D341Med (cell line): ENCODE measurements at places on chromosomes 13 and 19.

DNA sequence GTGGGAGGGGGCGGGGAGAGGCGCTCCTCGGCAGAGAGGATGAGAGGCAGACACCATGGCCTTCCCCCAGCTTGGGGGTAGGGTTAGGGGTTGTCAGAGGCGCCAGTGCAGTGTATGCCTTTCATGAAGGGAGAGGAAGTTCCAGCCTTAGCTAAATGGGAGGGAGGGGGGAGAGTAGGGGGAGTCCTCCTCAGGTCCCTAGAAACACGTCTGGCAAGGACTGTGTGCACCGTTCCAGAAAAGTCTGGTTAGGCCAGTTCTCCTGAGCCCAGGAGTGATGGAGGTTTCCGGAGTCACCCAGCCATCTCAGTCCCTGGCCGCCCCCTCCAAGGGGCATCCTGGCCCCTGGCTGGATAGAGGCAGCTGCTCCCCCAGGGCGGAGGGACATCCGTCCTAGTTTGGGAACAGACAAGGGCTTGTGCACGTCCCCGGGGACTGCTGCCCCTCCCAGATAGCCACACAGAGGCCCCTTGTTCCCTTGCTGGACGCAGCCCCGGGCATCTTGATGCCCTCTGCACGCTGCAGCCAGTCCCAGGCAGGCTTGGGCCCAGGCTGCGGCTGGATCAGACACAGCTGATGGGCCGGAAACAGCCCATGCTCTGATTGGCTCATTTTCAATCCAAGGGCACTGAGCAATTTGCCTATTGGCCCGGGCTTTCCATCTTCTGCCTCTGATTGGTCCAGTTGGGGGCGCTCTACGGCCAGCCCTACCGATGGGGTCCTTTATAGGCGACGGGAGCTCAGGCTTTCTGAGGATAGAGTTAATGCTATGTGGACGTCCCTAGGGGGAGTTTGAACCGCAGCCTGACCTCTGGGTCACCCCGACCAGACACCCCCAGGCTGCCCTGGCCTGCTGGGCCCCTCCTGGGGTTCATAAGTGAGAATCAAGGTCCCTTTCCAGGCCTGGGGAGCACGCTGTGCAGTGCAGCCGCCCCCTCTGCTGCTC is 3.8 kb downstream of the S1PR2 start:
- no peak for DNase-seq

DNA sequence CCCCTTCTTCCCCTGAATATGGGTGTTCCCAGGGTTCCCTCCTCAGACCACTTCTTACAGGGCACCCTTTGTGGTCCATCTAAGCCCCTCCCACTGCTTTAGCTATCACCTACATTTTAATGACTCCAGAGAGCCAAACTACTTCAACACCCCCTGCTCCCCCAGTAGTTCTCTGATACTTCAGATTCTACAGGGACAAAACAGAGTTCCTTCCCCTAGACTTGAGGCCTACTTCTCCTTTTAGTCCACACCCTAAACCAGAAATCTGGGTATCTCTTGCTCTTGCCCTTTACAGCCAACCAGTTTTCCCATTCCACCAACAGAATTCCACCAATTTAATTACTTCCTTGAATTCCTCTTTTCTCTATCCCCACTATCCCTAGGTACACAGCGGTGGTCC is 107.2 kb downstream of the KCNRG start:
- DNase-seq, result no peak

DNA sequence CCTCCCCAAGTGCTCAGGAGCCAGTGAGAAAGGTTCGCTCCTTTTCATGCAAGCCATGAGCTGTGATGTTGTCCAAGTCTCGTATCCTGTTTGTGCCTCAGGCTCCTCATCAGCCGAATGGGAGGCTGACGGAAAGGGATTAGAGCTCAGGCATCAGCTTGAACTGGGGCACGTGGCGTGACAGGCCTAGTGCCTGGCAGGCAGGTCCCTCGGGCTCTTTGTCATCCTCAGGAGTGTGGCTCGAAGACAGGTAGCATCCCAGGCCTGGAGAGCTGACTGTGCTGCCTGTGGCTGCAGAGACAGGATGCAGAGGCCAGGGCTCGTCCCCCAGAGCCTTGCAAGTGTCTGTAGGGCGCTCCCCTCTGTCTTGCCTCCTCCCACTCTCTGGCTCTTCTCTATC is 38.5 kb downstream of the DNM2 start:
- DNase-seq, result peak; percentile 66

DNA sequence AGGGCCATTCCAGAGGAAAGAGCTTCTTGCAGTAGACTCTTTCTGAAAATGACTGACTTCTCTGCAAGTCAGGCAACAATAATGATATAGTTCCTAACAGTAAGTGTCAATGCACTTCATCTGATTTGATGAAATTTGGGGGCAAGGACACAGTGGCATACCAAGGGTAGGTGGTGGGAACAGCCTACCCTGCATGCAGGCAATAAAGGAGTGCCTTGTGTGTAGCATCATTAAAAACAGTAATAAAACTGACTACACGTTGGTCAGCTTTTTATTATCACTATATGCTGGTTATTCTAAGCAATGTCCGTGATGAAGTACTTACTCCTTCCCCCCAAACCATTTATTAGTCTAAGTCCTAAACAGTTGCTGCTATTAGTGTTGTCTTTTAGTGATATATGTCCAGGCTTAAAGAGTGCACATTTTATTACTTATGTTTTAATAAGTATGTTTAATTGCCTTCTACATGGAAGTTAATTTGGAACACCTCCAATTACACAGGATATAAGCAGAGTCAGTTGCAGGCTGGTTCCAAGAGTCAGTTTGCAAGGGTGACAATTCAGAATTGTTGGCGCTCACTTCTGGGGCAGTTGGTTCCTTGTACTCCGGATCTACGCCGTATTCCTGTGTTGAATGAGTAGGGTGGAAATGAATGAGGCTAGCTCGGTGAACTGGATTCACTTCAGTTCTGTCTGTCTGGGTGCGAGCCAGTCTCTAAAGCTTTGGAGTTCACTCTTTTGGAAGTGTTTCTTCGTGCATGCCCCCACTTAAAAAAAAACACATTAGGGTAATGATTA is 84.0 kb downstream of the RGCC start:
- DNase-seq, result no peak

GRCh38 chr19:40387155-40387554 is 2.8 kb downstream of the HIPK4 start:
- no peak for DNase-seq

DNA sequence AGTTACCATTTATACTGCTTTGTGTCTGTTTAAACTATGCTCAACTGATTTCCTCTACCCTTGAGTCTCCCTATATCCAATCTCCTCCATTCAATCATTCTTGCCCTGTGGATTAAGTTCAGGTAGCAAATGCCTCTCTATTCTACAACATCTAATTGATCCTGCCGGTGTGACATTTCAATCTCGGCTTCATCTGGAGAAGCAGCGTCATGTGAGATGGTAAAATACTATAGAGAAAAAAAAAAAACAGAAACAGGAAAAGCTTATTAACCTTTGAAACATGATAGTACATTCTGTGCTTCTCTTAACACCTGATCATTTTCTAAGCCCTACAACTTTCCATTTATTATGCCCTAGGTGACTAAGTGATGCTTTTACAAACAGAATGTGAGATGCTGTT is 89.4 kb downstream of the KCTD12 start:
- no peak for DNase-seq

GRCh38 chr13:99312493-99312883 is 5.3 kb upstream of the GPR183 start:
- DNase-seq, result no peak

DNA sequence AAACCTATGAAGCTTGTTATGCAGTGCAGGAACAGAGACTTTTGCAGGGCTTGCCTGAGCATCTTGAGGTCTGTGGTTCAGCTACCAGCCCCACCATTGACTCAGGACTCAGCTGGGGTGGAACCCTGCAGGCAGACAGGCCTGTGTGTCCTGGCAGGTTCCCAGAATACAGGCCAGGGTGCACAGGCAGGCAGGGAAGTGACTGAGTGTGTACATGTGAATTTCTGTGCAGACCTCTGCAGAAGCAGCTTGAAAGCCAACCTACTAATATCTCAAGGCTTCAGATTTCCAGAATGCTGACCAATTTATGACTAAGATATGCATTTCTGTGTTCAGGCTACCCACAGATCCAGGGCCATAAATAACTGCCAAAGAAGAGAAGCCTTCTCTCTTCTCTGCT is 254.4 kb downstream of the DLEU7 start:
- DNase-seq, result no peak

DNA sequence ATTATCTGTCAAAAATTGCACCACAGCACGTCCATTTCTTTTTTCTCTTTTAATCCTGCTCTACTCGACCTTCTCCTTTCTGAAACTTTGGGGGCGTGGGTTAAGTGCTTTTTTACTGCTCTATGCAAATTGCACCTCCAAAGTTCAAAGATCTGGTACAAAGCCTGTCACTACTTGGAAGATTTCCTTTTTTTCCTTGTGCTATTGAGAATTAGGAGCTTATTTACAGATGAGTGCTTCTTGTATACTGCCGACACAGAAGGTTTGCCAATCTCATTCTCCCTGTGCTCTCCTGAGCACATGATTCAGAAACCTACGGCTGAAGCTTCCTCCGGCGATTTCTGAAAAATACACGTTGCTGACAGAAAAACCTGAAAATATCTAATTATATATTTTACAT is 94.8 kb downstream of the TEX29 start:
- no peak for DNase-seq
